ENCODE measurements at places on chromosomes 1 and 21. TPM values are rescaled to one million over a fixed set of nuclear protein-coding genes. Genes with fewer than 3 reads are reported as not detected.

KPRP gene
- total RNA-seq: not detected

MIXL1 gene
- total RNA-seq: 0.06 TPM

TRNAU1AP gene
- total RNA-seq: 21.2 TPM

CD1E gene
- not detected for total RNA-seq

OR10J1 gene
- not detected for total RNA-seq

KIF14 gene
- total RNA-seq: 7.9 TPM

GLRX2 gene
- 5.0 TPM for total RNA-seq

CD1B gene
- total RNA-seq: not detected

TYW3 gene
- 7.4 TPM for total RNA-seq

E2F2 gene
- 2.8 TPM for total RNA-seq

NR1I3 gene
- total RNA-seq: not detected

MANEAL gene
- 1.6 TPM for total RNA-seq

KCND3 gene
- 0.25 TPM for total RNA-seq

TENT5C gene
- 0.16 TPM for total RNA-seq

SNRPE gene
- total RNA-seq: 65.1 TPM

WDR64 gene
- not detected for total RNA-seq

CNIH4 gene
- 96.8 TPM for total RNA-seq

PDC gene
- not detected for total RNA-seq

HTR6 gene
- not detected for total RNA-seq

AVPR1B gene
- total RNA-seq: not detected

SGIP1 gene
- 99.6 TPM for total RNA-seq

SPRR2F gene
- not detected for total RNA-seq

F13B gene
- not detected for total RNA-seq

CTSS gene
- 116 TPM for total RNA-seq

CLDN17 gene
- total RNA-seq: not detected

ADAMTS5 gene
- total RNA-seq: 0.06 TPM

LRRC71 gene
- total RNA-seq: 0.19 TPM

EDN2 gene
- not detected for total RNA-seq

GRIK3 gene
- total RNA-seq: not detected

IL10 gene
- not detected for total RNA-seq

RHD gene
- not detected for total RNA-seq

TFF3 gene
- 4.5 TPM for total RNA-seq

PGLYRP3 gene
- total RNA-seq: 0.16 TPM

LYPD8 gene
- not detected for total RNA-seq

TMEM269 gene
- not detected for total RNA-seq

RNU1-3 gene
- 6,751 TPM for total RNA-seq

OR2L2 gene
- not detected for total RNA-seq
